ENCODE measurements at places on chromosomes 12 and 14. TPM values are rescaled to one million over a fixed set of nuclear protein-coding genes. Genes with fewer than 3 reads are reported as not detected.

Gene OR4E2
- total RNA-seq = not detected

Gene CDKL1
- total RNA-seq = 4.2 TPM

Gene SPTLC2
- total RNA-seq = 19.6 TPM

Gene GPR137C
- total RNA-seq = 0.16 TPM

Gene DACT1
- 7.0 TPM for total RNA-seq

Measured in gastroesophageal sphincter (tissue), 4 donors.